Activated CD8-positive, alpha-beta T cell treated with anti-CD3 and anti-CD28 coated beads, Interleukin-2, amount 10 ng/mL, durations not matched to agents 7 days and 5 days (primary cell): ENCODE measurements at places on chromosomes 5 and 9.

- DNase-seq = no peak
Observed at GRCh38 chr5:11452852-11453251, 451.4 kb downstream of the CTNND2 start.

DNA sequence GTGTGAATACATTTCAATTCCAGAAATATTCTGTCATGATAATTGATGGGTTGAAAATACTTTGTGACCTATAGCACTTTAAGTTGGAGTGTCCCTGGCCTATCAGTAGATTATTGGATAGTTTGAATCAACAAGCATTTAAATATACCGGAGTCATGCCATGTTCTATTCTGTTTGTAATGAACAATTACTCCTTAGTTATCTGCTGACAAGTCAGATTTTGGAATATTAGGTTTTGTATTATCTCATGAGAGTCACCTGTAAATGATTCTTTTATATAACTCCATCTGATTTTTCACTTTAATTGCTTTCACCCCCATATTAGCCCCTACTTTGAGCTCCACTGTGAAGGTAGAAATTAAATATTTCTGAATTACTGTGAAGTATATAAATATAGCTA is 92.5 kb upstream of the SH3GL2 start:
- no peak for DNase-seq

GRCh38 chr9:34211395-34211794 is 32.6 kb downstream of the UBAP1 start:
- DNase-seq = no peak

GRCh38 chr5:75235711-75236110 is 967 bp downstream of the ANKRD31 start:
- no peak for DNase-seq

DNA sequence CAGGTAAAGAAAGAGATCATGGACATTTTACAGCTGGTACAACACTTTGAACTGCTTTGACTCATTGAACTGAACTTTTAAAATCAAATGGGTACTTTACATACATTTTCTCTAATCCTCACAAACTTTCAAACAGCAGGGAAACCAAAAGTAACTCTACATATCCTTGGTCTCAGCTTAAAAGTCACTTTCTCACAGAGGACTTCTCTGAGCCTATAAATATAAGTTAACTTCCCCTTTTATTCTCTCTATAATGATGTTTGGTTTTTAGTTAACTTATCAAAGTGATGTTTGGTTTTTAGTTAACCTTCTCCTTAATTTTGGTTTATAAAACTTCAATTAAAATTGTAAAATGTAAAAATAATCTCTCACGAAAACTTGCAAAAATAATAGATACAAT is 209.8 kb downstream of the MCTP1 start:
- no peak for DNase-seq

- no peak for DNase-seq
Observed at GRCh38 chr5:29001666-29002065, 1963.3 kb upstream of the CDH9 start.

DNA sequence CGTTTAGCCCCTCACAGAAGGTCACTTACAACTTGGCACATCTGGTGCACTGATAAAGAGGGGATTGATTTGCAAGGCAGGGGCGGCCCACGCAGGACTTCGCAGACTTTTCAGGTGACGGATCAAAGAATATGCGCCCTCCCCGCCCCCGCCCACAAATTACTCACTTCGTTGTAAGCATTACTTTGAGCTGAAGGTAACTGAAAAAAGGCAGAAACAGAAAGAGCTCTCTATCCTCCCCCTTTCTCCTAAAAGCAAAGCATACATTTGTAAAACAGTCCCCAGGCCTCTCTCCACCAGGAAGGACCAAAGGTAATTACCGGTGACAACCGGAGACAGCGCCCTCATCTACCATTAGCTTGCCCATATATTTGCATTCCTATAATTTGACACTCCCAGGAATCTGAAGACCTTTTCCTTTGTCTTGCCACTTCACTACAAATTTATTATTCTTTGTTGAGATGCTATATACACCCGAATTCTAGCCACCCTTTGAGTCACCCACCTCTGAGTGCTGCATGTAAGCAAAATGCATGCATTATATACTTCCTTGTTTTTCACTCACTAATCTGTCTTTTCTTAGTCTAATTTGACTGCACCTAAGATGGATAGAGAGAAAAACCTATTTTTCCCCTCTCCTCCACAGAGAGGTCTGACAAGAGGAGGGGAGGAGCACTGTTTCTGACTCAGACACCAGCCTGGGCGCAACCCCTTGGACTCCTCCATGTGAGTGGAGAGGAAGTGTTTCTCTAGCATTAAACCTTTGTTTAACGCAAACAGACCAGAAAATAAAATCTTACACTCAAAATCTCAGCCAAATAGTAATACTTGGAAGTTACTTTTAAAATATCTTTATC is 74.7 kb upstream of the SPIN1 start:
- no peak for DNase-seq

DNA sequence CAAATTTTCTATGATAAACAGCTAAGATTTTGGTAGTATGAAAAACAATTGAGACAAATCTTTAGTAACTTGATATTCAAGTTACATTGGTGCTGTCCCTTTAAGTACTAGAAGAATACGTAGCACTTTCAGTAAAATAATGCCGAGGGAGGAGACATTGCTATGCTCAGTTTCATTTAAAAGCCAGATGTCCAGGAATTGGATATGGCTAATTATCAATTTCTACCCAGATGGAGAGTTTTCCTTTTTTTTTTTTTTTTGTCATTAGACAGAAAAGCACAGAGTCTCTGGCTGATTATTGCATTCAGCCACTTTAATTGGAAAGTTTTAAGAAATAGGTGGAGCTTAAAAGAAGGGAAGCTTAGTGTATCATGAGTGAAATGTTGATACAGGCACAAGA is 40.4 kb upstream of the APC start:
- no peak for DNase-seq

- no peak for DNase-seq
Observed at GRCh38 chr5:112822456-112822855, 38.6 kb upstream of the SRP19 start.

DNA sequence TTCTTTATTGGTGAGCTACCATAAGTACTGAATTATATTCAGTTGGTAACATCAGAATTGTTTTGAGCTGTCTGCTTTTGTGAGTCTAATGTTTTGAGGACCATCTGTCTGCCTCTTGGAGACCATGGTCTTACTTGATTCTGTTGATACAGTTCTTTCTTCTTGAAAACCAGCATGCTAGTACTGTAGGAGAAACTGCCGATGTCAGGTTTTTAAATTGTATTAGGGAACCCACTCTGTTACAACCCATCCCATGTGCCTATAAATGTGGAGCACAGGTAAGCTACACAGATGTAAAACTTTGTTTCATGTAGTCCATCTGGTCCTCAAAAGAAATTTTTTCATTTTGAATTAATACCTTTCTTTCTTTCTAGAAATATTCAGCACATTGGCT is 103.4 kb upstream of the DMRTA1 start:
- no peak for DNase-seq

DNA sequence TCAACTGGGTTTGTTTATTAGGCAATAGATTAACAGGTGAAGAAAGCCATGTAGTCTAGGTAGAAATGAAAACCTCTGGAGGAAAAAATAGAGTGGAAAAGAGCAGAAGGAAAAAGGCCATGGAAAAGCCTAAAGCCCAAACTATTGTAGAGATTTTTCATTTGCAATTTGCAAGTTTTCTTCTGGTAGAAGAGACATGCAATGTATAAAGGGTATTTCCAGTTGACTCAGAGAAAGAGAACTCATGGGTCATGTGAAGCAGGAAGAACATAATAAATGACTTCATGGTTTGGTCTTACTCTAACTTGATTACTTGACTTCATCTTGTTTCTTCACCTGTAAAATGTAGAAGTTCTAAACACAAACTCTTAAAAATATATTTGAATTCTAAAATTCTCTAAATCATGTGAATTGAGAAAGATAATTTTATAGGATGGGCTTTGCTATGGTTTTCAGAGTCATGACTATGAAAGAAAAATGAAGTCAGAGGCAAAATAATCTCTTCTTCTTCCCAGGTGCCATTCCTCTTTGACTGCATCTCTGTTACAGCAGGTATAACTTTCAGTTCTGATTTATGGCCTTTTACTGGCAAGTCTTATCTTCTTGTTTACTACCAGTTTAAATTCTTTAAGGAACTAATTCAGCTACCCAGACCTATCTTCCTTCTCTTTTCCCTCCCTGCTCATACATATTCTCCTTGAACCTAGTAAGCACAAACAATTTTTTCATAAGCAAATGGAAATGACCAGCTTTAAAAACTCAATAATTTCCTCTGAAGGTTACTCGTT is 47.7 kb upstream of the TMC1 start:
- DNase-seq = no peak

GRCh38 chr5:83764101-83764500 is 43.4 kb upstream of the HAPLN1 start:
- DNase-seq = no peak

GRCh38 chr9:104984948-104985347 is 57.0 kb upstream of the ABCA1 start:
- no peak for DNase-seq

DNA sequence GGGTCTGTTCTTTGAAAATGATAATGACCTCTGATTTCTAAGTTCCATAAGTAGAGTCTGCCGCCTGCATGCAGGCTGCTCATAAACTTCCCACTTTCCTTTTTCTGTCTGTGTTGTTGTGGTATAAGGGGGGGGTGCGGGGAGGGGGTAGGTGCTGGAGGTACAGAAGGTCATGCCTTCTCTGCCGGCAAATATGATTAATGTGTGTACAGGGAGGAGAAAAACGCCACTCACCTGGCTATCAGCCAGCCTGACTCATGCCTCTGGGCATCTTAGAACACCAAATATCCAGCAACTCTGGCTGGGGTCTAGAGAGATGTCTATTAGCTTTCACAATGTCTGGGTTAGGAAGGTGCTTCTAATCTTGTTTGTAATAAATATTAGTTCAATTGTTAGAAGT is 128.3 kb downstream of the EFNA5 start:
- no peak for DNase-seq

DNA sequence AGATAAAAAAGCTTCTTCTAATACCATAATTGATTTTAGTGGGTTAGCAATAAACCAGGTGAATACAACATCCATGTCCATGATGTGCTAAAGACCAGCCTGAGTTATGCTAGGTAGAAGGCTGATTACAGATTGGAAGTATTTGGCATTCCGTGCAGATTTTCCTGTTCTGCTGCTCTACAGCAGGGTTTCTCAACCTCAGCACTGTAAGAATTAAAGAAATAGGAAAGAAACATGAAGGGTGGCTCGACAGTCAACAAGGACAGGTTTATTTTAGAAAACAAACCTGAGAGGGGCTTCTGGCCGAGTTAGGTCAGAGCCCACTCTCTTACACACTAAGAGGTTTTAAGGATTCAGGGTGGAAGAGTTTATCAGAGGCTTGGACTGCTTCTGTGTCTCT is 42.3 kb downstream of the ZFAND5 start:
- no peak for DNase-seq

GRCh38 chr9:128276574-128277270 is 646 bp downstream of the SWI5 start:
- no peak for DNase-seq

DNA sequence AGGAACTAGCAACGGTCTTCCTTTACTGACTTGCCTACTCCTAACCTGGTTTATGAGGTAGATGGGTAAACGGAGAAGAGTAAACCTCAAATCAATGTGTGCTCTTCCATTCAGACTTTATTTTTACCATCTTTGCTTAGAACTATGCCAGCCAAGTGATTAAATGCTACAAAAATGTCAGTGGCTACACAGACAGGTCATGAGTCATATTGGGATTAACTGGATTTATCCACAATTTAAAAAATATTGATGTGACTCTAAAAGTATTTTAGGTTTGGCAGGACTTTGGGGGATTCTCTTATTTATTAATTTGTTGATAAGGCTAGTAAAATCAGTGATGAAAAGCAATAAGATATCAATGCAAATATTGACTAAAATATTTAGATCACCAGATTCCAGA is 275.0 kb downstream of the PLK2 start:
- no peak for DNase-seq

- no peak for DNase-seq
Observed at GRCh38 chr5:113057557-113057984, 81.0 kb downstream of the DCP2 start.

DNA sequence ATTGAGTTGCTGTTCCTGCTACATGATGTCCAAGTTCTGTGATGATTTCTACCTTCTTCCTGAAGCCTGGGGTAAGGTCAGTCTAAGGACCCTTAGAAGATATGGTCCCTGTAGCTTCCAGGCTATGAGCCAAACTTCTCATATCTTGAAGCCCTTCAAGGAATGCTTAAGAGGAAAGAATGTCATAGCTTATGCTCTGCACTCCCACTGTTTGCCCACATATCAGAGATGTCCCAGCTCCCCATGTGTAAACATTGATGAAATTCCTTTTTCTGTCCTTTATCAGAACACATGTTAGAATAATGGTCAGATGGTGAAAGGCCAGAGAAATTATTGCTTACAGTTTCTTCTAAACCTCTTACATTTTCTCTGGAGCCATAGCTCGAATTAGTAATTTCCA is 41.4 kb upstream of the RUSC2 start:
- no peak for DNase-seq

- DNase-seq = no peak
Observed at GRCh38 chr9:129275626-129276247, 97.7 kb upstream of the IER5L start.

DNA sequence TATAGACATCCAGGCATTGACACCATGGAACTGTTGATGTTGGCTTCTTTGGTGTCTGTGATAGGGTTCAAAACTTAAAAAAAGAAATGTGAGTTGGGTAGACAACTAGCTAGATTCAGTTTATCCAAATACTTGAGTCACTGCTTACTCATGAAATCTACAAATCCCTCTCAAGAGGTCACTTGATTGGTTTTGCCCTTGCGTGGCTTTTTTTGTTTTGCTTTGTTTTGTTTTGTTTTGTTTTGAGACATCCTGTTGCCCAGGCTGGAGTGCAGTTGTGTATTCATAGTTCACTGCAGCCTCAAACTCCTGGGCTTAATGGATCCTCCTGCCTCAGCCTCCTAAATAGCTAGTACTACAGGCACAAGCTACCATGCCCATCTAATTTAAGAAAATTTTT is 10.5 kb upstream of the ENTREP1 start:
- no peak for DNase-seq

GRCh38 chr5:56335212-56335611 is 102.1 kb upstream of the ANKRD55 start:
- no peak for DNase-seq

DNA sequence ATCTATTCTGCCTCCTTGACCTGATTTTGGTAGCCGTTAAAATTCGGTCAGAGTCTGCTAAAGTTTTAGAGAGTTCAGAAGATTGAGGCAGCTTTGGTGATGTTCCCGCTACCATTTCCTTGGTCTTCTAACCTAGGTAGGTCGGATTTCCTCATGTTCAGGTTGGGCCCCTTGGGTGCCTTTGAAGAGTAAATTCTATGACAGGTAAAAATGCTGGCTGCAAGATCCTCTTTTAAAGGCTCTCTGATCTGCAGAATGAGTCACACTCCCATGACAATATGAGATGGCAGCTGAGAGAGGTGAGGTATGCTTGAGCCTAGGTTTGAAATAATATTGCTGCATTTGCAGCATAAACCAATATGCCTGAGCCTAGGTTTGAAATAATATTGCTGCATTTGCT is 198.9 kb downstream of the TSSK1B start:
- DNase-seq = no peak

- DNase-seq = no peak
Observed at GRCh38 chr5:168269937-168270330, 21.5 kb upstream of the WWC1 start.

GRCh38 chr5:94903726-94904125 is 285.3 kb downstream of the SLF1 start:
- no peak for DNase-seq

- DNase-seq = no peak
Observed at GRCh38 chr5:83197326-83197967, 120.1 kb downstream of the XRCC4 start.
